GM23338 (cell line): ENCODE measurements at places on chromosomes 12 and 14.

- DNase-seq: no peak
These were observed 77.4 kb downstream of the KIF21A start for GRCh38 chr12:39365364-39366001.

DNA sequence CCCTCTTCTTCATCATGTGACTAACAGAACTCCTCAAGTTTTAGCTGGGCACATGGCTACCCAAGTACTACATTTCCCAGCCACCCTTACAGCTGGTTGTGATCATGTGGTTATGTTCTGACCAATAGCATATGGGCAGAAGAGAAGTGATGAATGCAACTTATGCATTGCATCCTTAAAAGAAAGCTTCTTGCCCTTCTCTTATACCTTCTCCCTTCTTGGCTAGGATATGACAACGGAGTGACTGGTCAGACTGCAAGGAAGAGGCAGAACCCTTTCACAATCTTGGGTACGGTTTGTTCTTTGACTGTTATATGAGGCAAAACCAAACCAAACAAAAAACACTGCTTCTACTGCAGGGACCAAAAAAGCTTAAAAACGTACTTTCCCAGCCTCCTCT is 66.5 kb upstream of the MAX start:
- DNase-seq: peak; percentile 27

- no peak for DNase-seq
These were observed 57.5 kb upstream of the TMCC3 start for GRCh38 chr12:94707892-94708291.

- no peak for DNase-seq
These were observed 2.4 kb upstream of the KRT8 start for GRCh38 chr12:52907092-52907810.

DNA sequence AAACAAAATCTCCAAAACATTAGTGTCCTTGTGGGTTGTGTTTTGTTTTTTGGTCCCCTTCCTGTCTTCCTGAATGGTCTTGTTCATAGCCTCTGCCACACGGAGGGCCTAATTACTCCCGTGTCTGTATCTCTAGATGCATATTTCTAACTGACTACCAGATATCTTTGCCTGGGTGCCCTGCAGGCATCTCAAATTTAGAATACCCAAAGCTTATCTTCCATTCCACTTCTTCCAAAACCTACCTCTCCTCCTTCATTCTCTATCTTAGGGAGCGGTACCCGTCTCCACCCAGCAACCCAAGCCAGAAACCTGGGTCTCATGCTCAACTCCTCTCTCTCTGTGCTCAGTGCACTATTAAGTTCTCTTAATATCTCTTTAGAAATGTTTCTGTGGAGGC is 10.9 kb upstream of the METAP2 start:
- no peak for DNase-seq
